CD4-positive, alpha-beta T cell (primary cell): ENCODE measurements at places on chromosomes 4 and X.

DNA sequence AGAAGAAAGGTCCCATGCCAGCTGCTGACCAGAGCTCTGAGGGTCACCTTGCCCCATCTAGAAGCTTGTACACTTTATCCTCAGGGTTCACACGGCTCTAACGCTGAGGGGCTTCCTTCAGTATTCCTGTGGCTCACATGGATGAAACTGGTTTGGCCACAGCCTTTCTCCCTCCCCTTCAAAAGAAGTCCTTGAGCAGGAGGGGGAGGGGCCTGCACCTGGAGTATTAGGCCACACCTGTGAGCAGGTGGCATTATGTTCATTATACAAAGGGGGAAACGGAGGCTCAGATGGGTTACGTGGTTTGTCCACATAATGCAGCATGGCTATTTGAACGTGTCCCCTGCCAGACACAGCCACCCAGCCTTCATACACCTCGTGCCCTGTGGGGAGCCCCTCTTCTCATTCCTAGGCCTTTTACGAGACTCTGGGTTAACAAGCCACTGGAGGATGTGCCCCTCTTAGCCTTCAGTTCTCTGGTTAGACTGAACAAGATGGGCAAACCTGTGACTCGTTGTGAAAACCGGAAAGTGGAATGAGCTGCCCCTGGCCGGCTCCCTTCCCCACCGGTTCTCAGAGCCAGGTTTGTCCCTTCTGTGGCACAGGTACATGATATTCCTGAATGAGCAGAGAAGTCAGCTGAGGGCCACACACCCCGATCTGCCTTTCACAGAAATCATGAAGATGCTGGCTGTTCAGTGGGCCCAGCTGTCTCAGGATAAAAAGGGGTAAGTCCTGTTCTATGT is 27.2 kb upstream of the JAKMIP1 start:
- DNase-seq: no peak

GRCh38 chr4:129994715-129995114 is 898.8 kb downstream of the C4orf33 start:
- no peak for DNase-seq

DNA sequence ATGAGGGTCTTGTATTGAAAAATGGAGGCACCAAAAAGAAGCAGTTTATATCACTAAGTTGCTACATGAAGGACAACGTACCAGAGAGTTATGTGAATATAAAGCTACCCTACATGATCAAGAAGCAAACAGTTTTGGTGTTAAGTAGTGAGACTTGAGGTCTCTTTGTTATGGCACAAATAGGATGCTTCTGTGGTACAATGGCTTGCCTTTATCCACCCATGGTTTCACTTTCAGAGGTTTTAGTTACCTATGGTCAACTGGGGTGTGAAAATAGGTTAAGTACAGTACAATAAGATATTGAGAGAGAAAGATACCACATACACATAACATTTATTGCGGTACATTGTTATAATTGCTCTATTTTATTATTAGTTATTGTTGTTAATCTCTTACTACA is 229.2 kb upstream of the SLIT2 start:
- no peak for DNase-seq

GRCh38 chr4:823761-824460 is 2.0 kb downstream of the CPLX1 start:
- DNase-seq: no peak

GRCh38 chr4:100738196-100739165 is 220.7 kb upstream of the EMCN start:
- no peak for DNase-seq

DNA sequence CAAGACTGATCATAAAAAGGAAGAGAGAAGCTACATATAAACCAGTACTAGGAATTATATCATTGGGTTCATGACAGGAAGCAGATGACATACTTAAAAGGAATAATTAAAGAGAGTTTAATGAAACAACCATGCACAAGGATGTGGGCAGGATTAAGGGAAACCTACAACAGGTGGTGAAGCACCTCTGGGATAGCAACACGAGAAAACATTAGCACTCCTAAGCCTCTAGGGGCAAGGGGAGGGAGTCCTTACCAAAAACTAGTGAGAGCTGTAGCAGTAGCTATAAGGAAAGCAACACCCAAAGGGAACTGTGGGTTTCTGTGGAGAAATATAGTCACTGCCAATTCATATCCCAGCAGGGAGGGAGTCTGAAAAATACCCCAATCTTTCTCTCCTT is 7.2 kb upstream of the THOC2 start:
- no peak for DNase-seq

DNA sequence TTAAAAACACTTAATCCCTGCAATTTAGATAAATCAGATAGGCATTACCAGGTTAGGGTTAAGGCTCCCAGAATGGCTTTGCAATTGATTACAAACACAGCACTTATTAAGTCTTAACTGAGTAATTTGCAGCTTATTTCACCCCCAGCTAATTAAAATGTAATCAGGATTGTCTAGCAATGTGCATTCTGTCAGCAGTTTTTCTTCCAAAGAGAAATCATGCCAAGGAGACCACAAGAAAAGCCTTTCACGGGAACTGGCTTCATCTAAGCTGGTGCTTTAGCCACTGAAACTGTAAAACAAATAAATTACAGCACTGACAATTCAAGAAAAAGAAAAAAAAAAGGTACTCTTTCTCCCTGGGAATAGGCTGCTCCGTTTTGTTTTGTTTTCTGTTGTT is 2.1 kb downstream of the ANOS1 start:
- DNase-seq: no peak

DNA sequence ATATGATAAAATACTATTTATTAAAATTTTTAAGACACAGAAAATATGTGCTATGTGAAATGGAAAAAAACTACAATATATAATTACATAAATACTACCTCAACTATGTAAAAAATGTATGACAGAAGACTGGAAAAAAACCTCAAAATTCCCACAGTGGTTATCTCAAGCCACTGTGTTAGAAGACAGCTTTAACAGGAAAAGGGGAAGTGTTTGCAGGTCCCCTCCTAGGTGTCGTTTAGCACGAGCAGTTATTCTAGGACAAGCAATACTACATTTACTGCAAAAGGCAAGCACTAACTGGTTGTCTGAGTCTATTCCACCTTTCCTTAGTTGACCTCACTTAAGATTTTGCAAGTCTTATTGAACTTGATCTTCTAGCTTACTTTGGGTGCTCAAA is 44.9 kb upstream of the PHF8 start:
- DNase-seq: no peak

- DNase-seq: no peak
Measured at GRCh38 chr4:185874516-185875230, 62.7 kb upstream of the SORBS2 start.

DNA sequence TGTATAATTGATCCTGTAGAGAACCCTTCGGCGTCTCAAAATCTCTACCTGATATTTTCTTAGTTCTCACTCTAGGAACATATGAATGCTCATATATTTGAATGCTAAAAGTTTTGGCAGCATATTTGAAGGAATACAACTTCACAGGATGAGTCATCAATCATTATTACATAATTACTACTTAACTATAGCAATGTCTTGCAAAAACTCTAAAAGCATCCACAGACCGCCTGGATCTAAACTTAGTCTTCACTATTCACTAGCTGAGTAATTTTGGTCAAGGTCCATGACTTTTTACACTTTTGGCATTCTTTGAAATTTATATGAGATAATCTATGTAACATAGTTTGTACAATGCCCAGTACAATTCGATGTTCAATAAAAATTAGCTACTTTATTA is 194.7 kb downstream of the DTHD1 start:
- DNase-seq: no peak

DNA sequence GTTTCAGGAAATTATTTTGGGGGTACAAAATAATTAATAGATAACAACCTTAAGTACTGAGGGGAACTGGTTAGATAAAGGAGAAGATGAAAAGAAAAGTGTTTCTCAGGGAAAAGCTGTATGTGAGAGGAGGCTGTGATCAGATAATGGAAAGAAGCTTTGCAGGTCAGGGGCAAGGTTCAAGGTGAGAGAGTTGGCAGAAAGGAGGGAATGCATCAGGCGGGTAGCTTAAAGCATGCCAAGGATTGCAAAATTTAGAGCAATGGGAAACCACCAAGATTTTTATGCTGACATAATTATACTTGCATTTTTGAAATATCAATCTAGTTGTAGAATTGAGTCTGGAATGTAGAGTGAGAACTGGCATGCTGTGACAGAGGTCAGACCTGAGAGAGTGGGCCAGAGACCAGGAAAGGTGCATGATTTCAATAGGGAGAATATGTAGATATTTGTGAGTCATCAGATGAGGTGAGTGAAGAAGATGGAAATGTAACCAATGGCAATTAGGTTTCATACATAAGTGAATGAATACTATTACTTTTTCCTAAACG is 508.7 kb downstream of the TRIML1 start:
- DNase-seq: no peak
